ENCODE measurements at places on chromosomes 13 and 19. TPM values are rescaled to one million over a fixed set of nuclear protein-coding genes. Genes with fewer than 3 reads are reported as not detected.

LRRC25 gene
- total RNA-seq, result 15.6 TPM

POP4 gene
- 39.2 TPM for total RNA-seq

CYP4F2 gene
- not detected for total RNA-seq

FXYD1 gene
- total RNA-seq, result 179 TPM

CD79A gene
- total RNA-seq, result 1.3 TPM

CYSLTR2 gene
- total RNA-seq, result 1.1 TPM

- H3K4me3 ChIP-seq, result no peak overlapping the region
- H3K27me3 ChIP-seq, result no peaks in the 10 kb centered on the region
- H3K4me1 ChIP-seq, result no peaks in the 10 kb centered on the region
- no peaks in the 10 kb centered on the region for H3K36me3 ChIP-seq
- no peak overlapping the region for H3K27ac ChIP-seq
These were observed 3.1 kb upstream of the SOHLH2 start for GRCh38 chr13:36217456-36217855.

DNA sequence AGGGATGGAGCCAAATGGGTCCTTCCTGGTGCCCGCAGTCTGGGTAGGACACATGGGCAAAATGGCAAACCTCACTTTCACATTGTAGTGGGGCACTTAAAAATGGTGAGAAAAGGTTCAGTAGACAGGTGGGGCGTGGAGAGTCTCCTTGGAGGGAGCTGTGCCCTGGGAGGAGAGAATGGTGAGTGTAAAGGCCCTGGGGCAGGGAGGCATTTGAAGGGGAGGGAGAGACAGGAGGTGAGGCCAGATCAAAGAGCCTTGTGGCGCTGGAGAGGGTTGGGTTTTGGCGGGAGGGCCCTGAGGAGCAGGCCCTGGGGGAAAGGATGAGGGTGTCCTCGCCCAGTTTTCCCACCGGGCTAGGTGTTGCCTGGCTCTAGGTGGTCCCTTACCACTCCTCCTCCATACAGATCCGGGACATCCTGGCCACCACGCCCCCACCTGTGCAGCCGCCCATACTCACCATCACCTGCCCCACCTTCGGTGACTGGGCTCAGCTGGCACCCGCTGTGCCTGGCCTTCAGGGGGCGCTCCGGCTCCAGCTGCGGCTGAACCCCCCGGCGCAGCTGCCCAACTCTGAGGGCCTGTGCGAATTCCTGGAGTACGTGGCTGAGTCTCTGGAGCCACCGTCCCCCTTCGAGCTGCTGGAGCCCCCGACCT, 6.3 kb downstream of the MAP1S start:
- no peaks in the 10 kb centered on the region for H3K27me3 ChIP-seq
- H3K4me1 ChIP-seq, result no peaks in the 10 kb centered on the region
- peaks cover 12% of the 10 kb centered on the region for H3K36me3 ChIP-seq
- no peak overlapping the region for H3K27ac ChIP-seq
- no peak for DNase-seq

- no peak overlapping the region for H3K4me3 ChIP-seq
- peaks cover 4% of the 10 kb centered on the region for H3K4me1 ChIP-seq
- H3K27ac ChIP-seq, result no peak overlapping the region
These were observed 47.1 kb downstream of the ARHGAP35 start for GRCh38 chr19:46907880-46908279.

DNA sequence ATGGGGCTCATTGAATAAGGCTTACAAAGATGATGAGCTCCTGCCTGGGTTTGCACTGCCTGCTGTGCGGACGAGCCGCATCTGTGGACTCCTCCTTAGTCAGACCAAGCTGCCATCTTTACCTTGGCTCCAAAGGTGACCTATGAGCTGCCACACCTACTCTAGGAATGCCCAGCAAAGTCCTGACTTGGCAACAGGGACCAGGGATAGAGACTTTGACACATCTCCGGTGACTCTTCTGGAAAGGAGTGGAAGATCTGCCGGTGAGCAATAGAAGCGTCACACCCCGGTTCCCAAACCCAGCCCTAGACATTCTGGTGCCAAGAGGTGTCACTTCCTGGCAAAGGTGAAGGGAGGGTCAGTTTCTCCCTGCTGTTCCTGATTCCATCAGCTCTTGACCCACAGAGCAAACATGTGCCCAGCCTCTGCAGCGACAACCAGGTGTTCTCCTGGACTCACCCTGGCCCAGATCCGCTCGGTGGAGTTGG, 50.2 kb upstream of the GTF3A start:
- H3K4me1 ChIP-seq, result no peaks in the 10 kb centered on the region
- no peaks in the 10 kb centered on the region for H3K36me3 ChIP-seq
- no peak overlapping the region for H3K4me3 ChIP-seq
- H3K27ac ChIP-seq, result no peak overlapping the region

DNA sequence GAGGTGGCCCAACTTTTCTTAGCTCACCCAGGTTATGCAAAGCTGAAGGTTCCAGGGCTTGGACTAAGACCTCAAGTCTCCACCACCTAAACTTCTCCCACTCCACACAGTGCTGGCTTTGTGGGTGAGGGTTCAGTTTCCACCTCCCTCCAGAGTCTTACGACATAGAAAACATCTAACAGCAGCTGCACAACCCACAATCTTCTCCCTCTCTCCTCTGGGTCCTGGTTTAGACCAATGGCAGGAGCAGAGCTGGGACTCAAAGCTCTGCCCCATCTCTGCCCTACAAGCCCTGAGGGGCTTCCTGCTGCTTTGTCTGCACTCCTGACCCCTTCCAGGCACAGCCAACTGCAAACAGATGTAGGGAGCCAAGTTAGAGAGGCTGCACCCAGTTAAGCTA, 16.0 kb downstream of the IRGC start:
- H3K27ac ChIP-seq, result no peak overlapping the region
- H3K27me3 ChIP-seq, result no peaks in the 10 kb centered on the region
- no peak for DNase-seq
- no peaks in the 10 kb centered on the region for H3K4me1 ChIP-seq

DNA sequence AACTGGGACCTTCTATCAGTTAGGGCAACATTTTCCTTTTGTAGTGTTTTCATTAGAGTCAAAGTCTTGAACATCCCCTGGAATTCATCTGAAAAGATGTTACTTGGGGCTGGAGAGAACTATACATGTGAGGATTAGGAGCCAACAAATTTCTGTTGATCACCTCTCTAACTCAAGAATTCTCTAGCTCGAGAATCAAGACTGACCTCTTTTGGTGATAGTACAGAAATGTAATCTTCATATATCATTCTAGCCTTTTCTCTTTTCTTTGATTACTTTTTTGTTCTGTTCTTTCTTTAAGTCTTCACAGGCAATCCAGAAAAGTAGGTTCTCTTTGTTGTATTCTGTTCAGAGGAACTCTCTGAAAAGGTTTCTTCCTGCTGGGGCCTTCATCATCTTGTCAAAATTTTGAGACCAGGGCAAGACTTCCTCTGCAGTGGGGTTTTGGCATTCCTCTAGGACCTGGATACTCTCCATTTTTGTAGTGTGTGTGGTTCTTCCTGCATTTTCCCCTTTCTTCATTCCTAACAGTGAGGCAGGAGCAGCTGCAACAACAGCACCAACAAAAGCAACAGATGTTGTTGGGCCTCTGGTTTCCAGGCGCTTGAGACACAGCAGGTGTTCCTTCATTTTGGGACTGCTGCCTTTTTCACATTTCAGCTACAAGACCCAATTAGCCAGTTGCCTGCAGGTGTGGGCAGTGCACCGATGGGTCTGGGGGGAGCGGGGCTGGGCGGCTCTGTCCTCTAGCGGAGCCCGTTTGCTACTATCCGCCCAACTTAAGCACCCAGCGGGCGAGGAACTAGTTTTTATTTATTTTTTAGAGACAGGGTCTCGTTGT, 26.2 kb downstream of the ELF1 start:
- no peaks in the 10 kb centered on the region for H3K27me3 ChIP-seq
- H3K4me1 ChIP-seq, result no peaks in the 10 kb centered on the region

- no peak overlapping the region for H3K27ac ChIP-seq
- DNase-seq, result no peak
- H3K36me3 ChIP-seq, result no peaks in the 10 kb centered on the region
- no peaks in the 10 kb centered on the region for H3K27me3 ChIP-seq
These were observed 35.2 kb upstream of the C13orf46 start for GRCh38 chr13:114008964-114009589.

- H3K27ac ChIP-seq, result no peak overlapping the region
- no peaks in the 10 kb centered on the region for H3K27me3 ChIP-seq
- H3K4me3 ChIP-seq, result no peak overlapping the region
- peak; percentile 65 for DNase-seq
- H3K36me3 ChIP-seq, result no peaks in the 10 kb centered on the region
- H3K4me1 ChIP-seq, result no peaks in the 10 kb centered on the region
These were observed 17.3 kb downstream of the C13orf46 start for GRCh38 chr13:113956571-113956970.

GRCh38 chr13:42021851-42022250, 26.6 kb upstream of the DGKH start:
- H3K36me3 ChIP-seq, result no peaks in the 10 kb centered on the region
- H3K4me1 ChIP-seq, result no peaks in the 10 kb centered on the region
- DNase-seq, result no peak
- H3K27ac ChIP-seq, result no peak overlapping the region

DNA sequence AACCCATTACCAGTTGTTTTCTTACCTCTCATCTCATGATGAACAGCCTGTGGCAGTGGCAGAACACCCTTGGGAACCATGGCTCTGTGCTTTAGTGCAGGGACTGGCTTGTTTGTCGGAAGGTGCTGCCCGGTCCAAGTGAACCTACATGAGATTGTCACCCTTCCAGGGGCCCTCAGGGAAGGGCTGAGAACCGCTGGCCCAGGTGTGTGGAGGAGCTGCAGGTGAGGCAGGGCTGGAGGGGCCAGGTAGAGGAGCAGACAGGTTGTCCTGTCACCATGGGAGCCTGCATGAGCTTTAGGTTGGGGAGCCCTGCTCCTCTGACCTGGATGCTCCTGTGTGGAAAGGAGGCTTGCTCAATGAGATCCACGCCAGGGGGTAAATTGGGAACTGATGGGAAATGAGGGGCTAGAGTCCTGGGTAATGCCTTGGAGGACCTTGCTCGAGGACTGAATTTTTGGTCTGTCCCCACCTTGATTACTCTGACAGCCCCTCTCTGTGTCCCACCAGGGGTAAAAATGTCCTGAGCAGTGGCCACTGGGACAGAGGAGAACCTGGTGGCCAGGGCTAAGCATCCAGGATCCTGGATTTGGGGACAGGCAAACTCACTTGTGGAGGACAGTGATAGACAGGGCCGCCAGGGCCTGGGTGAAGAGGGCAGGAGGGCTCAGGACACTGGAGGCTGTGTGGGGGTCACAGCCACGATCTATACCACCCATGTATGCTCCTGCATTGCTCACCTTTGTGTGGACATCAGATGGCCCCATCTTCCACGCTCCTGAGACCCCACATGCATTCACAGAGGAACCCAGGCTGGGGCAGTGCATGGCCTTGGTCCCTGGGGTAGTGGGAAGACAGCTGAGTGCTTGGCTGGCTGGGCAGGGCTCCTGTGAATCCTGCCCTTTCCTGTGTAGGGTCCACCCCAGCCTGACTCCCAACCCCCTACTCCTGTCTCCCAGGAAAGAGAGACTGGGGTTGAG, 24.1 kb upstream of the CEACAM1 start:
- H3K27ac ChIP-seq, result no peak overlapping the region
- no peaks in the 10 kb centered on the region for H3K4me1 ChIP-seq
- H3K4me3 ChIP-seq, result no peak overlapping the region
- no peaks in the 10 kb centered on the region for H3K27me3 ChIP-seq
- no peaks in the 10 kb centered on the region for H3K36me3 ChIP-seq

- DNase-seq, result no peak
- H3K36me3 ChIP-seq, result no peaks in the 10 kb centered on the region
- H3K4me1 ChIP-seq, result no peaks in the 10 kb centered on the region
- H3K4me3 ChIP-seq, result no peak overlapping the region
These were observed 28.7 kb downstream of the ANKRD10 start for GRCh38 chr13:110885966-110886869.

DNA sequence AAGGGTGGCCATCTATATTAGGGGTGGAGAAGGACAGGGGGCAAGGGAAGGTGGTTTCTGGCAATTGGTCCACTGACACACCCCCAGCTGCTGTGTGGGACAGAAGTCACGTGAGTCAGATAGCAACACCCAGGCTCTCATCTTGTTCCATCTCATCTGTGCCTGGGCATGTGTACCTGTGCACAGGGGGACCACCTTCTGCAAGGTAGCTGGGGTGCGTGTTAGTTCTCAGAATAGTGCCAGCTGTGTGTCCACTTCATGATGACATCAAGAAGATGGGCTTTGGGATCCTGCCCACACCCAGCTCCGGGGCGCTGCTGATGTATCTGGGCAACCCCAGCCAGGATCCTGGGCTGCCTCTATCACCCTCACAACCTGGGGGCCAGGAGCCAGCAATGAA, 38.6 kb downstream of the COL4A2 start:
- DNase-seq, result no peak
- H3K4me3 ChIP-seq, result no peak overlapping the region
- H3K27ac ChIP-seq, result peak overlapping the region; percentile 87
- H3K4me1 ChIP-seq, result peaks cover 4% of the 10 kb centered on the region

DNA sequence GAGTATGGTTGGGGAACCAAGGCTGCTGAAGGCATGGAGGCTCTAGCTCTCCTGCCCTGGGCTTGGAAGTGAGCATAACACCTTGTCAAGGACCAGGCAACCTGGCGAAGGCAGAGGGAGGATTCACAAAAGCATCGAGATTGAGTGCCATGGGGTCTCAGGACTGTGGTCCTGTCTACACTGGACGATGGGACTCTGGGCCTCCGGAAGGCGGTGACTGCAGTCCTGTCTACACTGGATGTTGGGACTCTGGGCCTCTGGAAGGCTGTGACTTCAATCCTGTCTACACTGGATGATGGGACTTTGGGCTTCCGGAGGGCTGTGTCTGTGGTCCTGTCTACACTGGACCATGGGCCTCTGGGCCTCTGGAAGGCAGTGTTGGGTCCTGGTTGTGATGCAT, 290.4 kb downstream of the TEX29 start:
- H3K4me3 ChIP-seq, result no peak overlapping the region
- no peaks in the 10 kb centered on the region for H3K36me3 ChIP-seq
- DNase-seq, result peak; percentile 24
- no peaks in the 10 kb centered on the region for H3K27me3 ChIP-seq

- H3K27me3 ChIP-seq, result no peaks in the 10 kb centered on the region
- no peaks in the 10 kb centered on the region for H3K36me3 ChIP-seq
- H3K4me3 ChIP-seq, result peak overlapping the region; percentile 66
These were observed 564 bp downstream of the SPART start for GRCh38 chr13:36345438-36346221.

DNA sequence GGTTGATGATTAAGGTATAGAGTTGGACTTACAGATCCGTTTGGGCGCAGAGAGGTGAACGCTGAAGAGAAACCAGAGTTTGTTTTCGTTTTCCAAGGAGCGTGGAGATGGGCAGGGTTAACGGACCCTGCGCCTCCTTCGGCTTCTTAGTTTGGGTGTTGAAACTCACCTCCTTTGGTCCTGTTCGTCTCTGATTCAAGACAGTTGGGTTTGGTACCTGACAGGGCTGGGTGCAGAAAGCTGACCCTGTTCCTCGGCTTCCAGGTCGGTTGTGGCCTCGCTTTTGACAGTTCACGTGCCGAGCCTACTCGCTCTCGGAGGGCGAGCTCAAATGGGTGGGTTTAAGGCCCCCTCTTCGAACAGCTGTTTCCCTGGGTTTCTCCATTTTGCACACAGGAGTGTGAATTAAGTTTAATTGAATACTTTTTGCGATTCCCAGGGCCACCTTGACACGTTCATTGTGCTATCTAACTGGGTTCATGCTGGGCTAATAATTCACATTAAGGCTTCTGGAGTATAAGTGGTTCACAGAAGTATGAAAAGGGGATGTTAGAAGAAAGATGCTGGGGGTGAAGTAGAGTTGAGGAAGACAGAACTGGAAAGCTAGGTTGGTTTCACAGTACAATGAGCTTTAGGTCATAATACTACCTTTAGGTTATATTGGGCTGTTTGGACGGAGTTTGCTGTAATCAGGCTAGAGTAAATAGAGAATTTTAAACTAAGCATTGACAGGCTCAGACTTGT, 638 bp downstream of the USPL1 start:
- peak; percentile 50 for DNase-seq
- H3K36me3 ChIP-seq, result no peaks in the 10 kb centered on the region
- peak overlapping the region; percentile 7 for H3K27ac ChIP-seq

Measured in aorta (tissue), 5 donors.